ENCODE measurements at places on chromosomes 7 and 10. TPM values are rescaled to one million over a fixed set of nuclear protein-coding genes. Genes with fewer than 3 reads are reported as not detected.

The CYP3A4 gene
- not detected for total RNA-seq

The OR2A12 gene
- total RNA-seq = not detected

The GPR26 gene
- not detected for total RNA-seq

The ACSM6 gene
- total RNA-seq = not detected

All from chondrocyte (in vitro differentiated cells).